Suppressor macrophage treated with lipopolysaccharide for 1 hour (primary cell): ENCODE measurements at places on chromosomes 6 and 20.

- DNase-seq, result peak; percentile 26
Observed at GRCh38 chr20:56249244-56249955, 868 bp downstream of the MC3R start.

GRCh38 chr20:62666736-62667529, 24.6 kb downstream of the SLCO4A1 start:
- peak; percentile 91 for DNase-seq

DNA sequence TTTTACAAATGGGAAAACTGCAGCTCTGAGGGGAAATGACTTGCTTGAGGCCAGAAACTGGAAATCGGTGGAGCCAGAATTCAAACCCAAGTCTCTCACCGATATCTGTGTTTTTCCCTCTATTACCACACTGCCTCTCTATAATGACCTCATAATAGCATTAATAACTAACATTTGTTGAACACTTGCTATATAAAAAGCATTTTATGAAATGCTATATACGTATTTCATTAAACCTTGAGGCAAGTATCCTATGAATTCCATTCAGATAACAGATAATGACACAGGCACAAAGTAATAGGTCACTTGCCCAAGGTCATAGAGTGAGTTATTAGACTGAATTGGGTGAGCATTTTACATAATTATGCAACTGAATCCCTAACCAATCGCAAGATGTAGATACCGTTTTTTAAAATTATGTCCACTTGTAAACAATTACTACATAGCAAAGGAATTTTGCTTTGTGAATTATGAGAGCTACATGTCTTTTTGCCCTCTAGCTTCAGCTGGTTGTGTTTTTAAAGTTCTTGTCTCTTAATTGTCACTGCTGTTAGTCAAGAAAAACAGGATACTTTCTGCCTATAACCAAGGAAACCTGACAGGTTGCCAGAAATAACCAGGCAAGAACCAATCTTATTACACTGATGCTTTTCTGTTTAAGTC, 4.7 kb downstream of the DSN1 start:
- DNase-seq, result no peak

- no peak for DNase-seq
Observed at GRCh38 chr6:27593200-27593818, 120.4 kb upstream of the ZNF184 start.

DNA sequence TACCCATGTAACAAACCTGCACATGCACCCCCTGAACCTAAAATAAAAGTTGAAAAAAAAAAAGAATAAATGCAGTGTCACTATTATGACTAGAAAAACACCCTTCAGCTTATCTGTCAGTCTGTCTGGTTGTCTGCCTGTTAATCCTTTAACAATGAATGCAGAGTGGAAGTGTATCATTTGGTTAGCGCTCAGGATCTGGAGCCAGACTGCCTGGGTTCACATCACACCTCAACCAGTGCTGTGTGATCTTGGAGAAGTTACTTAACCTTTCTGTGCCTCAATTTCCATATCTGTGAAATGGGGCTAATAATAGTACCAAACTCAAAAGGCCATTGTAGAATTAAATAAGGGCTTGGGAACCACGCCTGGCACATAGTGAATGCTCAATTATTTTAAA, 16.8 kb downstream of the ETV7 start:
- no peak for DNase-seq

DNA sequence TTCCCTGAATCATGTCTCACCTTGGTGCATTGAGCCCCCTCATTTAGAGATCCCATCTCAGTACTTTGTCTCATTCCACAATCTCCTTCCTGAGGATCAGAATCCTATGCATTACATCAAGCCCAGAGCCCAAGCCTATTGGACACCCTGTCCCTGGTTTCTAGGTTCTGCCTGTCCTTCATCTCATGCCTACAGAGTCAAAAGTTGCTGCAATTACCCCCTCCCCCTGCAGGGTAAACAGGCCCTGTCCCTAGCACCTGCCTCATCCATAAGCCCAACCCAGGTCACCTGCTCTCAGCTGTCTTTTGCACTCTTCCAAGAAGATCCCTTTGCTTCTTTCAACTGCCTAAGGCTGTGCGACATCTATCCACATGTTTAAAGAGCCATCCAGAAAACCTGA, 93.9 kb downstream of the SPTLC3 start:
- no peak for DNase-seq

- DNase-seq, result no peak
Observed at GRCh38 chr6:17278289-17279063, 2.7 kb upstream of the RBM24 start.

DNA sequence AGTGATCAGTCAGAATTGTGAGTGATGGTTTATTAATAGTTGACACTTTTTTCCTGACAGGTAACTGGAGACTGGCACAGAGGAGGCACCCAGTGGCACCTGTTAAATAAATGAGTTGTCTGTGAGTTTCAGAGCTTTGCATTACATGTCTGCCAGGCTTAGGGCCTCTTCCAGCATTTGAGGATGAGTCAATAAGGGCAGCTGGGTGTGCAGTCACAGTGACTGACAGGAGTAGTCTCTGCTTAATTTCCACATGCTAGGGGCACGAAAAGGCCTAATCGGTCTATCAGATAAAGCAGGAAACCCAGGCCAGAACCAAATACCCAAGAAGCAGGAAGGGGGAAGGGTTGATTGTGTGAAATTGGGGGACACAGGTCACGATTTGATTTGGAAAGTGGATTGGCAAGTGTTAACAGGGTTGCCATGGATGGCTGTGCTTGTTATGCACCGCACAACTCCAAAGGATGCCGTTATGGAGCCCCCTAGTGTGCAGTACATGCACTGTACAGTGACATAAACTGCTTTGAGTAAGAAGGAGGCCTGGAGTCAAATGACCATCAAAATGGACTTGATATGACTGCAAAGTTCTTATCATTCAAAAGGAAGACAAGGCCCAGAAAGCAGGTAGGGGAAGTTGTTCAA, 111.9 kb upstream of the GGTLC1 start:
- DNase-seq, result peak; percentile 73

- no peak for DNase-seq
Observed at GRCh38 chr6:45933855-45934254, 81.8 kb downstream of the CLIC5 start.

GRCh38 chr6:152356662-152357061, 280.5 kb downstream of the SYNE1 start:
- peak; percentile 75 for DNase-seq
